ENCODE measurements at places on chromosomes 5 and 9. TPM values are rescaled to one million over a fixed set of nuclear protein-coding genes. Genes with fewer than 3 reads are reported as not detected.
A peak's percentile ranks its signal among the peaks of the same experiment; 100 is the strongest.

SPINK6 gene
- not detected for total RNA-seq

S100Z gene
- total RNA-seq, result not detected

PGM5 gene
- 13.5 TPM for total RNA-seq

MARCHF3 gene
- 16.9 TPM for total RNA-seq

GPX3 gene
- total RNA-seq, result 53.1 TPM

BSPRY gene
- total RNA-seq, result not detected

HSD17B4 gene
- total RNA-seq, result 122 TPM

ZNF658 gene
- total RNA-seq, result 2.2 TPM

TOPORS gene
- total RNA-seq, result 19.7 TPM

KIF4B gene
- not detected for total RNA-seq

DNA sequence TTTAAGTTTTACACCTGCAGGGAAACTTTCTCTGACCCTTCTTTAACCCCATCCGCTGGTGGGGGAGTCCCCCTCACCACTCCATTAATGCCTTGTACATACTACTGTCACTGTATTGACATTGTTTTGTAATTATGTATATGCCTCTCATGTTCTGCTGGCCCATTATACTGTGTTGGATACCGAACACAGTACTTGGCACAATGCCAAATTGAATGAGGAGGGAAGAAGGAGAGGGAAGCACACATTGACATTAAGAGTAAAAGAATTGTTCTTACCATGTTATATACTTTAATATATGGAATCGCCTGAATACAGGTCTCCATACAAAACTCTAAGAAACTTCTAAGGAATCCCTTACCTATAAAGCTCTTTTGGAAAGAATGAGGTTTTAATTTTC lies 73.6 kb upstream of the GRHPR start:
- no peak for DNase-seq

DNA sequence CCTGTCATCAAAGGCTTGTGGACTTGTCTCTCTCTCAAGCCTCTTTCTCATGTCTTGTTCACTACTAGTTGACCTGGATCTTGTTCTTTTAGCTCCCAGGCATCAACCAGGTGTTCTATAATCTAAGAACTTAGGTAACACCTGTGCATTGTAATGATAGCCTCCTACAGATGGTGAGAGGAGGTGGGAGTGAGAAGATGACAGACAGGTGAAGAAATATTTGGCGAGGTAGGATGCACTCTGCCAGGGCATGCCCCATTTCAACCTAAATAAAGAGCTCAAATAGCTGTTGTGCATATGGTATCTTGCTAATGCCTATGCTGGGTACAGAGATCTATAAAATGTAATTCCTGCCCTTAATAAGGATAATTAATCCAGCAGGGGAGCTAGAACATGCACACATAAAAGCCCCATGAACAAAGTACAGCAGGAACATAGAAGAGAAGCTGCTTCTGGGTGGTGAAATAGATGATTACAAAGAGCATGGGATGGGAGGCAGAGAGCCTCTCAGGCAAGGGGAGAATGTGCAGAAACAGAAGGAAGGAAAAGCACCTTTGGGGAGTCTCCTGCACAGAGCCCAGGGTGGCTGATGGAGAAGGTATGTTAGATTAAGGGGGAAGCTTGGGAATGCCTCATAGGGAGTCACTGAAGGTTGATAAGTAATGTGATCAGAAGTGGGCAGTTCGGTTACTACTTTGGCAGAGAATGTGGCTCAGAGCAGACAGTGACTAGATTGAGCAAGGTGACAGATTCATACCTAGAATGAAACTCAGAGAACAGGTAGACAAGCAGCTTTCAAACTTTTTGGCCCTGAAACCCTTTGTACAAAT lies 28.0 kb upstream of the PLIN2 start:
- DNase-seq, result no peak

GRCh38 chr9:120186276-120186675 lies 393.7 kb downstream of the CDK5RAP2 start:
- DNase-seq, result no peak

- DNase-seq, result no peak
These were observed 469.4 kb downstream of the RASEF start for GRCh38 chr9:82593501-82593900.

GRCh38 chr5:180156141-180156540 lies 52.9 kb downstream of the RASGEF1C start:
- DNase-seq, result no peak

DNA sequence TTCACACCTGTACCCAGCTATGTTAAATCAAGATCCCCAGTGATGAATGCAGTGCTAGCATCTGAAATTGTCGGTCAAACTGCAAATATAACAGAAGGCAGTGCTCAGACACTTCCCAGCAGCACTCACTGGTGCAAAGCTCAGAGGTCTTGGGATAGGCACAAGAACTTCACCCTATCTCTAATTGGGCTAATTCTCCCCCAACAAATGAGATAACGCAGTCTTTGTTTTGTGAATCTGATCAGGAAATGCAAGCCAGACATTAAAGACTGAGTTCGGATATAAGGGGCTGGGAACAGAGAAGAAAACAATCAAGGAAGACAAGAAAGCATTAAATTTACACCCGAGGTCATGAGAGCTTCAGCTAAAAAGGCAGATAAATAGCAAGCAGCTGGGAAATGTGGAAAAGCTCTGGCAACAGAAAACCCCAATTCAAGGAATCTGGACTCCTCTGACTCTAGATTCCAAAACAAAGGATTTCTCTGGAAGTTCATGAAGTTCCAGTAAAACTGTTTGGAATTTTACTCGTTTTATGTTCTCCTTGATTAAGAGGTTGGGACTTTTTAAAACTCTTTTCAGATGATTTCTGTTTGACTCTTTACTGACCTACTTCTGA lies 65.1 kb downstream of the GNA14 start:
- DNase-seq, result no peak

- peak; percentile 35 for DNase-seq
These were observed 141.7 kb downstream of the PCSK5 start for GRCh38 chr9:76032038-76032796.

DNA sequence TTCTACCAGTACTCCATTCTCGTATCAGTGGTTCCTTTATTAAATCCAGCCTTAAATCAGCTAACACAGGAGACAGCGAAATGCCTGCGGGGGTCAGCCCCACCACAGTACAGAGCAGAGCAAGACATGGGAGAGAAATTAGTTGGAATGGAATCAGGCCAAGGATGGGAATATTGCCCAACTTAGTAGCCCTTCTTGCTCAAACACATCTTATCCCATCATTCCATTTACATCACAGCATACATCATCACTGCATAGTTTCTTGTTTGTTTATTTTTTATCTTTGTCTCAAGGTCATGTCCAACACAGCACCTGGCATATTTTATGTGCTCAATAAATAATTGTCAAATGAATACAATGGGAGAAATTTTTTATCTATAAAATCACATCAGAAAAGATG lies 34.3 kb upstream of the DAB2 start:
- peak; percentile 87 for DNase-seq

GRCh38 chr5:68420476-68421344 lies 205.2 kb downstream of the PIK3R1 start:
- no peak for DNase-seq

DNA sequence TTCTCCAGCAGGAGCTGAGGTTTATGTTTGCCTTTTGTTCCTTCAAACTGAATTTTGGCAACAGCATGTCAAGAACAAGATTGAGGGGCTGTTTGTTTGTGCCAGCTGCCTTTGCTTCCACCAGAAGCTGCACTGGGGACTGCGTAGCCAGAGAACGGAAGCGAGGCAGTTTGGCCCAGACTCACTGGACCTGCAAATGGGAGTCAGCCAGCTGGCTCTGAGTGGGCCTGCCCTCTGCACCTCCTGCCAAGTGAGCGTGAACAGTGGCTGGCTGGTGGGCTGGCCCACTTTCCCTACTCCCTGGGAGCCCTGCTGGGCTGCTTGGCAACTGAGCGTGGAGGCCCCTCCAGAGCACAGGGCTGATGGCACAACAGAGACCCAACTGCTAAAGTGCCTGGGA lies 111.6 kb downstream of the GALNT10 start:
- DNase-seq, result peak; percentile 24

DNA sequence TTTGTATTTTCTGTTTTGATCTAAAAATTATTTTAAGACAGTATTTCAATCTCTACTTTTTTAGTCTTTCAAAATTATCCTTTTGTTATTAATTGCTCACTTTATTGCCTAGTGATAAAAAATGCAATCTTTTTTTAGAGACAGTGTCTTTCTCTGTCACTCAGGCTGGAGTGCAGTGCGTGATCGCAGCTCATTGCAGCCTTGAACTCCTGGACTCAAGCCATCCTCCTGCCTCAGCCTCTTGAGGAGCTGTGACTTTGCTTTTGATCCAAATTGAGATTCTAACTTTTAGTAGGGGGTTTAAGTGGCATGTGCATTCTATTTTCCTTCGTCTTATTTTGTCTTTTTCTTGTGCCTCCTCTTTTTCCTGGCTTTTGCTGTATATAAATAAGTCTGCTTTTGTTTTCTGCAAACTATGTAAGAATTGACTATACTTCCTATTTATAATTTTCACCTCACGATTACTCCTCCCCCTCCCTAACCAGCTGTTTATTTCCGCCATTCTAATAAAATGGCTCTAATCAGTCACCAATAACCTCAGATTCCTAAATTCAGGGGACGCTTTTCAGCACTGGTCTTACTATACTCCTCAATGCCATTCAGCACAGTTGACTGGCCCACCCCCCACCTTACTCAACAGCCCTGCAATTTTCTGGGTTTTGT lies 32.3 kb downstream of the KLF9 start:
- no peak for DNase-seq

GRCh38 chr5:91049800-91050199 lies 333.3 kb downstream of the ARRDC3 start:
- peak; percentile 16 for DNase-seq

DNA sequence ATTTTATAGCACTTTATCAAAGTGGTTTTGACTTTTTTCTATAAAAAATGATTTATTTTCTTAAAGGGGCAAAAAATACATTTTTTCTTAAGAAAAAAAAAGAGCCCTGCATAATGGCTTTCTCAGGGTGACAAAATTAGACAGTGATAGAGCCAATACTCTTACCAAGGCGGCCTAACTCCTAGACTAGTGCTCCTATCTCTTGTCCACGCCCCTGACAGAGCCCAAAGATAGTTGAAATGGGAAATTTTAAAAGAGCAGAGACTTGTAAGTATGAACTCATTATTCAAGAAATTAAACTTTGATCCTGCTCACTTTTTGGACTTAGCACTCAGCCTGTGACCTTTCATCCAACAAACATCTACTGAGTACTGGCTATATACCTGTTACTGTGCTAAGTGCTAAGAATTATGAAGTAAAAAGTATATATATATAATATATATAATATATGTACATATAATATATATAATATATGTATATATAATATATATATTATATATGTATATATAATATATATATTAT lies 1.2 kb downstream of the INVS start:
- no peak for DNase-seq

DNA sequence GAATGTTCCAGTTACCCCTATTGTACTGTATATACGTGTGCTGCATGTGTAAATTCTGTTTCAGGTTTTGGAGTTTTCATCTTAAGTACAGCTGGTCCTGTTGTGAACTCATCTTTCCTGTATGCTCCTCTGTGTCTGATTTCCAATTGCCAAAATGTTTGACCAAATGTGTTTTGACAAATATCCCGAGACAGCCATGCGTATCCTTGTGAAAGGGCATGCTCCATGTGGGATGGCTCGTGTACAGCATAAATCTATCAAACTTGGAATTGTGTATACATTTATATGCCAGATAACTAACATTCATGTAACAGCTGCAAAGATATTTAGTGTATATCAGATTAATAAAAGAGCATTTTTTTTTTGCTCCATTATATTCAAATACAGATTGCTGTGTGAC lies 69.5 kb upstream of the IQGAP2 start:
- DNase-seq, result no peak

- DNase-seq, result no peak
These were observed 12.7 kb downstream of the IRF1 start for GRCh38 chr5:132477784-132478365.

- DNase-seq, result peak; percentile 35
These were observed 393.7 kb upstream of the PDE4D start for GRCh38 chr5:60287174-60287771.

- DNase-seq, result no peak
These were observed 14.9 kb upstream of the SLC6A3 start for GRCh38 chr5:1460054-1460682.

- no peak for DNase-seq
These were observed 103.2 kb upstream of the SPATA31D4 start for GRCh38 chr9:81824802-81825730.

DNA sequence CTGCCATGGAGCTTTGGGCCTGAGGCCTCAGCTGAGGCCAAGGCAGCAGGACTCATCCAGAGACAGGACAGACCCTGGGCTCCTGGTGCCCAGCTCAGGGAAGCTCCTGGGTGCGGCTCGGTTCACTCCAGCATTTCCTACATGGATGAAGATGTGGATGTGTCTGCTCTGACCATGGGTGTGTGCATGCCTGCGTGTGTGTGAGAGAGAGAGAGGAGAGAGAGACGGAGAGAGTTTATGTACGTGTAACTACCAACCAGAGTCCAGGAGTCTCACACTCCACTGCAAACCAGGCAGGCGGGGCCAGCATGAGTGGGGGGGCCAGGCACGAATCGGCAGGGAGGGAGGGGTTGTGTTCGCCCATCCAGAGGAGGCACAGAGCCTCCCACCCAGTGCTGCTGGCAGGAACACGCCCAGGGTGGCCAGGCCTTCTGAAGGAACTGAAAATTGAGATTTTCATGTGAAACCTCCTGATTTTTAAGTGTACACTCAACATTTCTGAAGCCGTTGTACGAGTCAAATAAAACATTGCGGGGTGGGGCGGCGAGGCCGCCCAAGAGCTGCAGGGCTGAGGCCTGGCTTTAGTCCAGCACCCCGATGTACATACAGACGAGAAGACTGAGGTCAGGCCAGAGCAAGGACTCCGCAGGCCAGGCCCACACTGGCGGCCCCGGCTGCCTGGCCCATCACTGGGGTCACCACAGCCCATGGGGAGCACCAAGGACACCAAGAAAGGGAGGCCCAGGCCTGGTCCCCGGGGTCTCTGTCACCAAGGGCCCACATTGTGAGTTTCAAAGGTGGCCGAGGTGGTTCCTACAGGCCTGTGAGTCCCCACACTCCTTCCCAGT lies 88.7 kb downstream of the ADAMTS2 start:
- DNase-seq, result peak; percentile 39

- no peak for DNase-seq
These were observed 2.0 kb upstream of the DOLPP1 start for GRCh38 chr9:129078691-129079503.

- no peak for DNase-seq
These were observed 17.2 kb upstream of the C5orf47 start for GRCh38 chr5:173971681-173972345.

GRCh38 chr5:42951293-42951840 lies 88.8 kb downstream of the ANXA2R start:
- peak; percentile 42 for DNase-seq
